ENCODE measurements at places on chromosomes 5 and 9. TPM values are rescaled to one million over a fixed set of nuclear protein-coding genes. Genes with fewer than 3 reads are reported as not detected.

The TMOD1 gene
- total RNA-seq: 0.30 TPM

The AQP3 gene
- 1.5 TPM for total RNA-seq

The PKD2L2 gene
- total RNA-seq: not detected

The NMUR2 gene
- total RNA-seq: not detected

The RLN1 gene
- not detected for total RNA-seq

The HSPB3 gene
- total RNA-seq: 0.45 TPM

The PRLR gene
- total RNA-seq: 0.08 TPM

The RNF44 gene
- 2.1 TPM for total RNA-seq

The SLC46A2 gene
- not detected for total RNA-seq

The SEMA4D gene
- under 0.01 TPM for total RNA-seq

The SHC3 gene
- total RNA-seq: 36.8 TPM

The PCDHA9 gene
- total RNA-seq: under 0.01 TPM

The SOWAHA gene
- not detected for total RNA-seq

The ANKDD1B gene
- 0.23 TPM for total RNA-seq

The PCDHGA12 gene
- total RNA-seq: 9.9 TPM

The CDX1 gene
- 0.15 TPM for total RNA-seq

The SPINK14 gene
- not detected for total RNA-seq

The SPATA31E1 gene
- total RNA-seq: not detected

The ZNF462 gene
- total RNA-seq: 15.3 TPM

The IL33 gene
- total RNA-seq: 186 TPM

The C8G gene
- total RNA-seq: not detected

The MEIKIN gene
- not detected for total RNA-seq

The GOLM1 gene
- total RNA-seq: 51.1 TPM

The ADGRD2 gene
- total RNA-seq: not detected

The FYB1 gene
- total RNA-seq: not detected

The TGFBR1 gene
- 30.1 TPM for total RNA-seq

The PCDHB15 gene
- total RNA-seq: 0.70 TPM

The TMC1 gene
- 0.68 TPM for total RNA-seq

The NPDC1 gene
- 9.5 TPM for total RNA-seq

The UQCRQ gene
- 151 TPM for total RNA-seq

The SHISAL2B gene
- not detected for total RNA-seq

The PROP1 gene
- total RNA-seq: not detected

The SLC34A1 gene
- not detected for total RNA-seq

The PCDHA6 gene
- 2.9 TPM for total RNA-seq

The ADAMTS19 gene
- total RNA-seq: not detected

The CCIN gene
- 2.2 TPM for total RNA-seq

The OTULINL gene
- total RNA-seq: 0.08 TPM

The WDR38 gene
- not detected for total RNA-seq

The SPOCK1 gene
- 727 TPM for total RNA-seq

The MYMK gene
- total RNA-seq: not detected
